ENCODE measurements at places on chromosomes 16 and 17.

DNA sequence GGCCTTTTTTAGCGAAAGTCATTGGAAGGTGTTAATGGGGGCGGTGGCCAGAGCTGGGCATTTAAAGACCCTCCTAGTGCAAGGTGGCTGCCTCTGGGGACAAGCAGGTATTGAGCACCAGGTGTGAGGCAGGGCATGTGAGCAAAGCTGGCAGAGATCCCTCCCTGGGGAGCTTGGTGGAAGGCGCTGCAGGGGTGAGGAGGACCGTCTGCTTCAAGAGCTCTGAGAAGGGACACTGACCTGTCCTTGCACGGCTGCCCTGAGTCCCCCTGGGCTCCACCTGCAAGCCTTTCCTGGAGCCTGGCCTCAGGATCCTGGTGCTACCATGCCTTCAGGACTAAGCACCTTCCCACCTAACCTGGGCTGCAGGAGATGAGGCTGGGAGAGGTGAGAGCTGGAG lies 127.0 kb upstream of the CIBAR2 start:
- DNase-seq, result no peak

DNA sequence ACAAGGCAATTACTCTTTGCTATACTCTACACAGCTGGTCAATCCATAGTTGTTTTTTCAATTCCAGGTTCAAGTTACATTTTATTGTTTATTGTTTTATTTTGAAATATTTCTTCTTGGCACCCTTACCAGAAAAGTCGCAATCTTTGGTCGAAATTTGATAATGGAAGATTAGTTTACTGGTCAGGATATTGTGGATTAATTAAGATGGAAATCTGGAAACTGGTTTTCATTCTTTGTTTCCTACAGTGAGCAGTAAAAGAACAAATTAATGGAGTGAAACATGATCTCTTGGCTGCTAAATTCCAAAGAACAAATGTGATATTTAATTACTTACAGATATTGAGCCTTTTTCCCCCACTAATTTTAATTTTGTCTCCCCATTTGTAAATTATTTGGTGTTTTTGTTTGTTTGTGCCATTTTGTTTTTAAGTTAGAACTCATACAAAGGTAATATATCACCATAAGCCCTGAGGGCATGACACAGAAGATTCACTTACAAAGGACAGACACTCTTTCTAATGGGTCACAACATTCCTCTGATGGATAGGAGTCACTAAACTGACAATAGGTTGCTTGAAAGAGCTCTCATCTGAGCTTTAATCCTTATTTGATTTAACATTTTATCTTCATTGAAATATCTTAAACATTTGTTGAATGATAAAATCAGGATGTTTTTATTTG lies 700.2 kb downstream of the KCNJ2 start:
- peak; percentile 21 for DNase-seq

- DNase-seq, result no peak
These were observed 101.0 kb upstream of the CNTNAP4 start for GRCh38 chr16:76176153-76176552.

- DNase-seq, result peak; percentile 54
These were observed at the start of gene CEP295NL for GRCh38 chr17:78903101-78903779. TSS of gene CEP295NL (minus strand) at chr17:78903201. CDS start at chr17:78901828, 1,373 bp downstream.

DNA sequence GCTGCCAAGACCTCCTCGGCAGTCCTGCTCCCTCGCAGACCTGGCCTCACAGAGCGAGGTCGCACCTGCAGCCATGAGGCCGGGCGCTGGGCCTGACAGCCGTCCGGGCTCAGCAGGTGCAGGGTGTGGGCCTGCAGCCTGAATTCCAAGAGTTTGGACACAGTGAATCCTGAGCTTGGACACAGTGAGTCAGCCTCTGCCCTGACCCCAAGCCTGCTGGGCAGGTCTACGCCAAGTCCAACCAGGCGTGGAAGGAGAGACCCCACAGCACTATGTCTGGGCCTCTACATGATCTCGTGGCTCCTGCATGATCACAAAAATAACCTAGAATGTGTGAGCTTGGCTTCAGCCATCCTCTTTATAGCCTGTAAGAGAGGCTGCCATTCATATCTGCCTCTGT lies 121.0 kb downstream of the C16orf95 start:
- no peak for DNase-seq

GRCh38 chr17:70217571-70217970 lies 48.2 kb downstream of the KCNJ2 start:
- DNase-seq, result no peak

All from LHCN-M2 (cell line).